ENCODE measurements at places on chromosomes 6 and 20.

GRCh38 chr6:79438030-79438429 lies 99.2 kb downstream of the LCA5 start:
- no peak for DNase-seq

DNA sequence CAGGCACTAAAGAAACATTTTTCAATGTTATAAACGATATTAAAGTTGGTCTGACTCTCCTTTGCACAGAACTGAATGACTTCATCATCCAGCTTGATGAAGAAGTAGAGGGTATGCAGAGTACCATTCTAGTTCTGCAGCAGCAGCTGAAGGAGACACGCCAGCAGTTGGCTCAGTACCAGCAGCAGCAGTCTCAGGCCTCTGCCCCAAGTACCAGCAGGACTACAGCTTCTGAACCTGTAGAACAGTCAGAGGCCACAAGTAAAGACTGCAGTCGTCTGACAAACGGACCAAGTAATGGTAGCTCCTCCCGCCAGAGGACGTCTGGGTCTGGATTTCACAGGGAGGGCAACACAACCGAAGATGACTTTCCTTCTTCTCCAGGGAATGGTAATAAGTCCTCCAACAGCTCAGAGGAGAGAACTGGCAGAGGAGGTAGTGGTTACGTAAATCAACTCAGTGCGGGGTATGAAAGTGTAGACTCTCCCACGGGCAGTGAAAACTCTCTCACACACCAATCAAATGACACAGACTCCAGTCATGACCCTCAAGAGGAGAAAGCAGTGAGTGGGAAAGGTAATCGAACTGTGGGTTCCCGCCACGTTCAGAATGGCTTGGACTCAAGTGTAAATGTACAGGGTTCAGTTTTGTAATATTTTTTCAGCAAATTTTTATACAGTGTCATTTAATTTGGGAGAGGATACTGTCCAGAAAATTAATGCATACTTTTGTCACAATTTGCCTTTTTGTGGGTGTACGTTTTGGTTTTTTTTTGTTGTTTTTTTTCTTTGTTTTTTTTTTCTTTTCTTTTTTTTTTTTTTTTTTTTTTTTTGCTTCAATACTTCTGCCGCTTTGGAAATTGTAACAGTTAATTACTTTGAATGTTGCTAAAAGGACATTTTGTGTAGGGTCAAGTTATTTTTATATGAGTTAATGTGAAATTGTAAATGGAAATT lies 6.6 kb upstream of the ACAT2 start:
- DNase-seq: no peak

GRCh38 chr20:19552221-19553180 lies 205.6 kb upstream of the RIN2 start:
- DNase-seq: no peak

DNA sequence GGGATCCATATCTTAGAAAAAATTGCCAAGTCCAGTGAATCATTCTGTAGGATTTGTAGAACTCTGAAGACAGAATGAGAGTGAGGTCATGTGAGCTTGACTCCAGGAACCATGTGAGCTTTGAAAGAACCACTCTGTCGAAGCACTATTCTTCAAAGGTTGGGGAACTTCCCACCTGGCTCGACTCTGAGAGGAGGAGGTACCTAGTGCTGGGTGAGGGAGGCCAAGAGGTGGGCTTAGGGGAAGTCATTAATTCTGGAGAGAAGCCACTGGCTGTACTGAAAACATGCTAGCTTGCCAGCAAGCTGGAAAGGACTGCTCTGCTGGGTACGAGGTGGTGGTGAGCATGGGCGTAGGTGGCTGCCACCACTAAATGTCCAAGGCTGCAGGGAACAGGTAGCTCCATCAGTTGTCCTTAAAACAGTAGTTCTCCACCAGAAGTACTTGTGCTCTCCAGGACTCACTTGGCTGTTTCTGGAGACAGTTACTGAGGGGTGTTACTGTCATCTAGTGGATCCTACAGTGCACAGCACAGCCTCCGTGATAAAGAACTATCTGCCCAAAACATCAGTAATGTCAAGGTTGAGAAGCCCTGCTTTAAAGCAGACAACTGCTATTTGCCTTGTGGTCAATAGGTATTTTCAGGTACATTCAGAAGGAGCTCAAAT lies 34.7 kb upstream of the SYNJ2 start:
- no peak for DNase-seq

- no peak for DNase-seq
Measured at GRCh38 chr20:53660947-53661381, 67.3 kb upstream of the ZNF217 start.

- DNase-seq: no peak
Measured at GRCh38 chr6:33075568-33076405, at the start of gene HLA-DPB1. TSS of gene HLA-DPB1 (plus strand) at chr6:33075990. CDS start at chr6:33076042, 52 bp downstream.

DNA sequence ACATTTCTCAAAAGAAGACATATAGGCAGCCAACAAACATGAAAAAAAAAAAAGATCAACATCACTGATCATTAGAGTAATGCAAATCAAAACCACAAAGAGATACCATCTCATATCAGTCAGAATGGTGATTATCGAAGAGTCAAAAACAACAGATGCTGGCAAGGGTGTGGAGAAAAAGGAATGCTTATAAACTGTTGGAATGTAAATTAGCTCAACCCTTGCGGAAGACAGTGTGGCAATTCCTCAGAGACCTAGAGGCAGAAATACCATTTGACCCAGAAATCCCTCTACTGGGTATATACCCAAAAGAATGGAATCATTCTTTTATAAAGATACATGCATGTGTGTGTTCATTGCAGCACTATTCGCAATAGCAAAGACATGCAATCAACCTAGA lies 303.8 kb upstream of the THEMIS start:
- no peak for DNase-seq

DNA sequence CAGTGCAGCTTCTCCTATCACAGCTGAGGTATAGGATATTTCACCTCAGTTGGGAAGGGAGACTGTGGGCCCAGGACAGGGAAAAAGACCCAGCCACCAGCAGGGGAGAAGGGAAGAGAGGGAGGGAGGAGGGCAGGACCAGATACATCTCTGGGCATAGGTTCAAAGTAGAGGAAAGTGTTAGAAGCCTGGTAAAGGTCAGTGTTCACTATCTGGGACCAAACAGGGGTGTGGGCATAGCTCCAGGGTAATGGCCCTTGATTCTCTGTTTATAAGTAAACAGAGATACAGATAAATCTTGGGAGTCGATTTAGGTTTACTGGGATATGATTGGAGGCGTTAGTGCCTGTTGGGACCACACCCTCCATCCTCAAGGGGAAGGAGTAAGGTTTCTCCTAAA lies 266.2 kb downstream of the LRFN2 start:
- no peak for DNase-seq

GRCh38 chr6:4607793-4608192 lies 168.4 kb upstream of the CDYL start:
- no peak for DNase-seq

GRCh38 chr6:14499841-14500240 lies 382.3 kb downstream of the CD83 start:
- no peak for DNase-seq

- no peak for DNase-seq
Measured at GRCh38 chr6:148671085-148671484, 75.7 kb upstream of the UST start.

DNA sequence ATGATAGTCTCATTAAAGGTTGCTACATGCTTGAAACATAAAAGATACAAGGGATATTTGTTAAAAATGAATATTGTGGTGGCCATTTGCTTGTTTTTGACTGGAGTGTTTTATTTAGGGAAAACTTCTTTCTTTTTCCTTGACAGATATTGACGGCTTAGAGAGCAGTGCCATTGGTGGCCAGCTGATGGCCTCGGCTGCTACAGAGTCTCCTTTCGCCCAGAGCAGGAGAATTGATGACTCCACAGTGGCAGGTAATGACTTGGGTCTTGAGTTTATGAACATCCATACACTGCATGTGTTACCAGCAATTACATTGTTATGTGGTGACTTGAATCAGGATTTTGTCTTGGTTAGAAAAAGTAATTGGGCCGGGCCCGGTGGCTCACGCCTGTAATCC lies 67.5 kb upstream of the PBOV1 start:
- no peak for DNase-seq

DNA sequence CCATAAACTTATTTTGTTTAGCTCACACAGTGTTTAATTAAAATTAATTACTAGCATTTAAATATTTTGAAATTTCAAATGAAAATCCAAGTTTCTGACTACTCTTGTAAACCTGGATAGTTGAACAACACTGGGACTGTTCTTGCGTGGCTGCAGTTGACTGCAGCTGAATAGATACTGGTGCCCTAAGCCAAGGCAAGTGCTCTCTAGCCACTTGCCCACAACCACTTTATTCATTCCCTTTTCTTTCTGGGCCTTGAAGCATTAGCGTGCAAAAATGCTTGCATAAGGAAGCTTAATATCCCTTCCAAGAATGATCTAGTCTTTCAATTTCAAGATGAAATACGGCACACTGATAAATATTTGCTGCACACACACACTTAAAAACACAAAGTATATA lies 676.0 kb upstream of the MARCKS start:
- DNase-seq: no peak
